Fibroblast of villous mesenchyme (primary cell): ENCODE measurements at places on chromosomes 2 and 18. TPM values are rescaled to one million over a fixed set of nuclear protein-coding genes. Genes with fewer than 3 reads are reported as not detected.

The CRYGD gene
- total RNA-seq, result not detected in 2 replicates

The FAP gene
- 207 and 223 TPM in 2 replicates for total RNA-seq

The IGFBP5 gene
- 644 and 754 TPM in 2 replicates for total RNA-seq

The ADD2 gene
- not detected in 2 replicates for total RNA-seq

The KIF1A gene
- total RNA-seq, result not detected in 2 replicates

The MERTK gene
- total RNA-seq, result under 0.01 TPM in 2 replicates

The SCYGR4 gene
- not detected in 2 replicates for total RNA-seq

The RFTN2 gene
- total RNA-seq, result 4.7 and 6.4 TPM in 2 replicates

DNA sequence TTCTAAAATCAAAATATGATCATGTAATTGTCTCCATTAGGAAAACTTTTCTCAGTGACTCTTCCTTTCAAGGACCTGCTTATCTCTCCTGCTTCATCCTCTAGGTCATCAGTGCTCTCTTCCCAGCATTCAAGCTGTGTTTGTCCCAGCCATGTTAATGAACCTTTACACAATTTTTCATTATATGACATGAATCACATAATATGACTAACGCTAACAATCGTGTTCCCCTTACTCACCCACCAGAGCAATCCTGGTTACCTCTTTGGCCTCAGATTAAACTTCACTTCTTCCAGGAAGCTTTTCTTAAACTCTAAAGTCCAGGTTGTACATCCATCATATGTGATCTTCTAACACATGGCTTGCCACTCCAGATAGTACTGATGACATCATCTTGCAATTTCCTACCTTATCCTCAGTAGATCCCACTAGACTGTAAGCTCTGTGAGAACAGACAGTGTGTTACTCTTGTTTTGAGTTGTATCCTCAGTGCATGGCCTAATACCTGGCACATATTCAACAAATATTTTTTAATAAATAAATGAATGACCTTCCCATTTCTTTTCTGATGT lies 882.9 kb upstream of the ZEB2 start:
- no peak for DNase-seq

- no peak for DNase-seq
These were observed 108.6 kb upstream of the NYAP2 start for GRCh38 chr2:225290757-225291400.

DNA sequence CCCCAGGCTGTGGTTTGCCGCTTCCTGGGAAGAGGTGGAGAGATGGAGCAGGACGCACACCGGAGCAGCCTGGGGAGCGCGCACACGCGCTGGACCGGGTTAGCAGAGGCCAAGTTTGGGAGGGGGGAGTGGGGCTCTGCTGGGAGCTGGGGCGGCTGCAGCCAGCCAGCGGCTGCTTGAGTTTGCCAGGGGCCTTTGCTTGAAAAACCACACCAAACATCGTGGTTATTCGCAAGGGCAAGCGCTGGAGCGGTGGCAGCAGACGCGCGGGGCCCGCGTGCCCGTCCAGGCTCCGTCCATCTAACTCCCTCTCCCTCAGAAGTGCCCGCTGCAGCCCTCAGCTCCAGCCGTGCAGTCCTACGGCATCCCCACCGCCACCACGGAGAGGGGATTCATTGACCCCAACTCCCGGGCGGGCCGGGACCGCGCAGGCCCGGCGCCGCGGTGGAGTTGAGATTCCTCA lies 4.6 kb downstream of the PTGR3 start:
- peak; percentile 61 for DNase-seq

DNA sequence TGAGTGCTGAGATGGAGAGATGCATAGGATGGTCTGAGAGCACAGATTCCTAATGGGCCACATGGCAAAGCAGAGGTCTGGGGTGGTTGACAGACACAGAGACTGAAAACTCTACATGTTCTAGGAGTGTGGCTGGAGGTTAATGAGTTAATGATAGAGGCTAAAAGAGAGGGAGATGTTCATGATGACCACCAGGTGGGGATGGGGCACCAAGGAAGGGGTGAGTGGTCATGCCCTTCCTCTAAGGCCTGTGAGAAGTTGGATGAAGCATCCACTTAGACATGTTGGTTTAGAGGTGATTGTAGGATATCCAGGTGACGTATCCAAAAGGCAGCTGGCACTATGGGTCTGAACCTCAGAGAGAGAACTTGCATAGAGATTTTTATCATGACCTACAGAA lies 102.1 kb downstream of the LRP2 start:
- no peak for DNase-seq

GRCh38 chr2:221254299-221254698 lies 317.8 kb downstream of the EPHA4 start:
- DNase-seq, result no peak

DNA sequence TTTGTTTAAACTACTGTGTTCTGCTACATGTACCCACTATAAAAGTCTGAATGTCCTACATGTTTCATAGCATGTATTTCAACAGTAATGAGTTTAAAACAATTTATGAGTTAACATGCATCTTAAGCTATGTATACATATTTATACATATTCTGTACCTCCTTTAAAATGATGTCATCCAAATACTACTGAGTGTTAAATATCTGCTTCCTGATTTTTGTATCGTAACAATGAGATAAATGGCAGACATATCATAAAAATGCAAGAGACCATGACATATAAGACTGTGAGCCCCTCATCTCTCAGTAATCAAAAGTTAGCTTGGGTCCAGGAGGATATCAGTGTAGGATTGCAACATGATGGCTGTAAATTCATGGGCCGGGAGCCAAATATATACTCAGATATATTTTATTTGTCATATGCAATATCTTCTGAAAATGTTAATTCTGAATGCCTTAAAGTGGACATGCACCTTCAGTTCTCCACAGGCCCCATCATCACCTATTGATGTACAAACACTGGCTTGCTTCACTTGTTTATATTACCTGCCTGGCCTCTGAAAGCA lies 3.6 kb downstream of the COL5A2 start:
- no peak for DNase-seq

- DNase-seq, result no peak
These were observed 183.0 kb upstream of the HS6ST1 start for GRCh38 chr2:128501700-128502099.

- no peak for DNase-seq
These were observed 16.0 kb downstream of the ARID5A start for GRCh38 chr2:96552315-96553175.

GRCh38 chr18:51185075-51185474 lies 12.4 kb downstream of the MEX3C start:
- peak; percentile 5 for DNase-seq

GRCh38 chr2:175175896-175176295 lies 5.6 kb downstream of the ATP5MC3 start:
- no peak for DNase-seq

DNA sequence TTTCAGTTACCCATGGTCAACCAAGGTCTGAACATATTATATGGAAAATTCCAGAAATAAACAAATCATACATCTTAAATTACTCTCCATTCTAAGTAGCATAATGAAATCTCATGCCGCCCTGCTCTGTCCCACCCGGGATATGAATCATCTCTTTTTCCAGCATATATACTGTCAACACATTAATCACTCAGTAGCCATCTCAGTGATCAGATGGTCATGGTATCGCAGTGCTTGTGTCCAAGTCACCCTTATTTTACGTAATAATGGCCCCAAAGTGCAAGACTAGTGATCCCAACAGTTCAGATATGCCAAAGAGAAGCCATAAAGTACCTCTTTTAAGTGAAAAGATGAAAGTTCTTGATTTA lies 43.8 kb downstream of the OSBPL6 start:
- peak; percentile 24 for DNase-seq

GRCh38 chr2:196597531-196597930 lies 42.0 kb upstream of the CCDC150 start:
- DNase-seq, result no peak

DNA sequence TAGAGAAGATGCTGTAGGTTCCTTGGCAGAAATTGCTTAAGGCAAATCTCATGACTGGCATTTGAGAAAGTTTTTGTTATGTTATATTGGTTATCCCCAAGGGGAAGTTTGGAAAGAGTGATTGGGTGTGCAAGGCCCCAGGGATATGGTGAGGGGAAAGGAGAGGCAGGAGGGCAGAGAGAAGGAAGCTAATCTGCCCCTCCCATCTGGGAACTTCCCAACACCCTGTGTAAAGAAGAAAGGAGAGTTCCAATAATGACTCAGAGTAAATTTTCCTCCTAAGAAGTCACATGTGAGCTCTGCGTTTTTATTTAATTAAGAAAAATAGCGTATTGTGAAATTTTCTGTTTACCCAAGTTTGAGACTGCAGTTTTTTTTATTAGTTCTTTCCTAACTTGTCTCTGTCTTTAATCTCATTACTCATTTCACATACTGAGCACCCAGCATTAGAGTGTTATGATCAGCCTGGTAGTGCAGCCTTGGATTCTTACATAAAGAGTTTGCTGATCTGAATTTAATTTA lies 3.1 kb upstream of the KYNU start:
- peak; percentile 94 for DNase-seq

DNA sequence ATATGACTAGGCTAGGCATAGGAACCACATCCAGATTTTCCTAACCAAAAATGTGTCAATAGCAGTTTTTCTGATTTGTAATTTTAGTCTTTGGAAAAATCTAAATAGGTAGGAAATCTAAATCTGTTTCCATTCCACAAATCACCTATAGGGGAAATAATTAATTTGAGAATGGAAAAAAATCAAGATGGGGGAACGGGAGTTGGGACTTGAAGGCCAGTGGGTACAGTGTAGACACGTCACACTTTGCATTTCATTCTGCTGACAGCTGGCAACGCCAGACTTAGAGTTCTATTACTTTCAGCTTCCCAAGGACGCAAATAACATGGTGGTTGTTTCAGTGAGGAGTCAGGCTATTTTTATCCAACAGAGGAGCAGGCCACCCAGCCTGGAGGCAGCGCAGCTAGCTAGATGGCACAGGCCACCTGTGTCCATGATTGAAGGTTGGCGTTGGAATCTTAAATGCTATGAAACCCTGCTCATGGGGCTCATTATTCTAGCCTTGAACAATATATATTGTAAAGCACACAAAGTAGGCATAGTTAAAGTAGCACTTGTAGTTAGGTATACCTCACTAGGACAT lies 23.4 kb downstream of the HNRNPA3 start:
- DNase-seq, result no peak

GRCh38 chr2:170930991-170931266 lies 1.9 kb downstream of the GORASP2 start:
- DNase-seq, result no peak

DNA sequence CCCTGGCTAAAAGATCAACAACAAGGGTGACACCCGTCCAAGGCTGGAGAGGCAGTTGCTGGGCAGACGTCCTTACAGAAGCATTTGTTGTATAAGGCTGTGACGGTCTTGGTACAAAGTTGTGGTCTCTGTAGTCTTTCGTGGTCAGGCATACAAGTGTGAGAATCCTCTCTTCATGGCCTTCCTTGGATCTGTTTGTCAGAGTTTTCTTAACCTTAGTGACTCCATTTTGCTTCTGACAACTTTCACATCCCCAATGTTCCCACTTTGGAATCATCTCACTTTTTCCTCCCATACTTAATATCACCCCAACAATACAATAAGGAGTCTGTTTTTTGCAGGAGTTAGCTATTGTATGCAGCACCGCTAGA lies 72.7 kb upstream of the ZCCHC2 start:
- no peak for DNase-seq

DNA sequence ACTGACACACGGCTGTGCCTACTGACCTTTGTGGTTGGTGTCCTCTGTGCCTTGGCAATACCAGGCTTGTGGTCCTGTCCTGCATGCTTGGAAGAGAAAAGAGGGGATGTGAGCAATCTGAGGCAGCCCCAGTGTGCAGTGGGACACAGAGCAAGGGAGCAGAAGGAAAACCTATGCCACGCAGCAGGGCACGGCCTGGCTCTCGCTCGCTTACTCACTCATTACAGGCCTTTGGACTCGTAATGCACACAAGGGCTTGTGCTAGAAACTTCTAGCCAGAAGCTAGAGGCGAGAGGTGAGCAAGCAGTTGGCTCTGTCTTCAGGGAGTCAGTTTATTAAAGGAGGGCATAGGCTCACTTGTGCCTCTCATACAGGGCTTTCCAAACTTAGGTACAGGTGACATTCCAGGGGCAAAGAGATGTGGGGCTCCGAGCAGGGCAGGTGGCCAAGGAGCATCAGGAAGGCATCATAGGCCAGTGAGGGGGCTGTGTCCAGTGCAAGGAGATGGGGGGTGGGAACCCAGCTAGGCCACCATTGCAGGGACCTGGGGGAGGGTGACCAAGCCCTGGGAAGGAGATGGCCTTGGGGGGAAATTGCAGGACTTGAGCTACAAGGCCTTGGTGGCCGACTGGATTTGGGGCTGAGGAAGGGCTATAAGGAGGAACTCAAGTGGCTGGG lies 100.8 kb downstream of the DYSF start:
- DNase-seq, result no peak

DNA sequence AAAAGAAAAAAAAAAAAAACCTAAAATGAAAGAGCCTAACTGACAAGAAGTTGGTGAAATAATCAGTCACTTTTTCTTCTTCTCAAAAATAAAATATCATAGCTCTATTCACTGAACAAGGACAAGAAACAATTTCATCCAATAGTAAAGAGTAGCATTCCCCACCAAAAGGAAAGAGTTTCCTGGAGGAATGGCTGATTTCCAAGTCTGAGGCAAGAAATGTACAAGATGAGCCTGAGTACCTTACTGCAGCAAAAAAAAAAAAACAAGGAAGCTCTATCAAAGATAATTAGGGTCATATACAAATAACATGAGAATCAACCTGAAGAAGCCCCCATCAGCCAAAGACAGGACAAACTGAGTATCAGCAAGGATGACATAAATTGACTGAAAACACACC lies 11.5 kb downstream of the ROCK1 start:
- DNase-seq, result no peak

DNA sequence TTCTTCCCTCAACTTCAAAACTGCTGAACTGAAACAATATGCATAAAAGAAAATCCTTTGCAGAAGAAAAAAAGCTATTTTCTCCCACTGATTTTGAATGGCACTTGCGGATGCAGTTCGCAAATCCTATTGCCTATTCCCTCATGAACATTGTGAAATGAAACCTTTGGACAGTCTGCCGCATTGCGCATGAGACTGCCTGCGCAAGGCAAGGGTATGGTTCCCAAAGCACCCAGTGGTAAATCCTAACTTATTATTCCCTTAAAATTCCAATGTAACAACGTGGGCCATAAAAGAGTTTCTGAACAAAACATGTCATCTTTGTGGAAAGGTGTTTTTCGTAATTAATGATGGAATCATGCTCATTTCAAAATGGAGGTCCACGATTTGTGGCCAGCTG lies 8.4 kb downstream of the HOXD8 start:
- peak; percentile 70 for DNase-seq

GRCh38 chr18:3983351-3983969 lies 471.6 kb downstream of the DLGAP1 start:
- peak; percentile 23 for DNase-seq

DNA sequence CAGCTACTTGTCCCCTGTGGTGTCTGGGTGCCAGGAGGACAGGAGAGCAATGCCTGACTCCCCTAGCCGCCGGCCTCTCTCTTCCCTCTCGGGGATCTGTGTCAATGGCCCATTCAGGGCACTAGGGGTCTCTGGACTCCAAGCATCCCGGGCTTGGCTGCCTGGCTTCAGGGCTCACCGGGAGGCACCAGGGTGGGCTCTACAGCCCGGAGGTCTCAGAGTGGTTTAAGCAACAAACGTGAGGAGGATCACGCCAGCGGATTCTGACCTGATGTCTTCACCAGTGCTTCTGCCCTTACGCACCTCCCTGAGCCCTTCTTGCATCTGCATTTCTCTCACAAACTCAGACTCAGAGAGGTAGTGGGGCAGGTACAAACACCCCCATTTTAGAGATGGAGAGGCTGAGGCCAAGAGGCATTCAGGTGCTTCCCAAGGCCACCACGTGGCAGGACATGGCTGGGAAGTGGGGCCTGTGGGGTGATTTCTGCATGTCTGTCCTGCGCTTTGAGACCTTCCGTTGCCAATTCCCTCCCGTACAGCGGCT lies 243.0 kb downstream of the CELF4 start:
- peak; percentile 31 for DNase-seq
